ENCODE measurements at places on chromosomes 11 and 22.

DNA sequence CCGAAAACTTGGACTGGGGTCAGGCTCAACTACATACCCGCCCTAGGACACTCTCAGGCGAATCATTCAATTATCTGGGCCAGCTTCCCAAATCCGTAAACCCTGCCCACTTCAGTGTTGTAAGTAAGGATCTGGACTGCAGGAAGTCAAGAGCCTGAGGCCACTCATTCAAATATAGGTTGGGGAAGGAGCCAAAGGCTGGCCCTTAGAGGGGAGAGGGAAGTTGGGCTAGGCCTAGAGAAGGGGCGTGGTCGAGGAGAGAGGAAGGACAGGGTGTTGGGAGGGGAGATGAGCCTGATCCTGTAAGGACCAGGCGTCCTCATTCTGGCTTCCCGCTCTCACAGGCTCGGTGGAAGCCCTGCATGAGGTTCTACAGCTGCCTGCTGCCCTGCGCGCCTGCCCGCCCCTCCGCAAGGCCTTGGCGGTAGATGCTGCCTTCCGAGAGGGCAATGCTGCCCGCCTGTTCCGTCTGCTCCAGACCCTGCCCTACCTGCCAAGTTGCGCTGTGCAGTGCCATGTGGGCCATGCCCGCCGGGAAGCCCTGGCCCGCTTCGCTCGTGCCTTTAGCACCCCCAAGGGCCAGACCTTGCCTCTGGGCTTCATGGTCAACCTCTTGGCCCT is 3.0 kb downstream of the SAC3D1 start:
- no peak for DNase-seq

DNA sequence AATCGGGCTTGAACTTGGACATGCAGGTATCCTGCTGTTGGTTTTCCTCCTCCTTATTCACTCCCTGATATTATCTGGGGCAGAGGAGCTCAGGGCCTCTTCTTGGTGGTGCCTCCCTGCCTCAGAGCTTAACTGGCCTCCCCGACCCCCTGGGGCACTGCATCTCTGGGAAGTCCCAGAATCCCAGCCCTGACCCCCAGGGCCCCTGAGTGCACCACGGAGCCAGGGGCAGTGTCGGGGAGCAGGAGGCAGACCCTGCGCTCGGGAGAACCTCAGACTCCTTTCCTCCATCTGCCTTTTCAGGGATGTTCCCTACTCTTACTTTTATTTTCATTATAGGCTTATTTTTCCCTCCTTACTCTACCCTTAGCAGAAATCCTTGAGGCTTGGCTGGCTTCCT is 537.0 kb downstream of the BRD1 start:
- no peak for DNase-seq

GRCh38 chr11:34929794-34930763 is 13.7 kb downstream of the PDHX start:
- no peak for DNase-seq

GRCh38 chr11:131910523-131911387 is 540.3 kb downstream of the NTM start:
- no peak for DNase-seq

- DNase-seq, result no peak
Measured at GRCh38 chr22:47616396-47617020, 854.1 kb downstream of the TBC1D22A start.

- DNase-seq, result no peak
Measured at GRCh38 chr11:35618497-35619115, 346 bp downstream of the FJX1 start.

- DNase-seq, result no peak
Measured at GRCh38 chr11:102328748-102329147, 11.5 kb downstream of the BIRC3 start.

- DNase-seq, result peak; percentile 86
Measured at GRCh38 chr11:69443138-69443967, 38.1 kb upstream of the LINC01488 start.

- no peak for DNase-seq
Measured at GRCh38 chr11:10444725-10445315, 10.2 kb upstream of the AMPD3 start.

- DNase-seq, result no peak
Measured at GRCh38 chr11:33514079-33514925, 186.3 kb downstream of the C11orf91 start.
